Sigmoid colon (tissue), 7 donors: ENCODE measurements at places on chromosomes 1 and 21. TPM values are rescaled to one million over a fixed set of nuclear protein-coding genes. Genes with fewer than 3 reads are reported as not detected.

Gene MROH9
- not detected for polyA plus RNA-seq

Gene WDR64
- polyA plus RNA-seq: 0.09 TPM

Gene PLEKHA6
- polyA plus RNA-seq: 40.5 TPM

Gene C1orf167
- 2.4 TPM for polyA plus RNA-seq

Gene C1orf52
- polyA plus RNA-seq: 13.4 TPM

Gene C1orf174
- 10.8 TPM for polyA plus RNA-seq

Gene THEM5
- polyA plus RNA-seq: not detected

Gene LRRC53
- polyA plus RNA-seq: not detected

Gene DNASE2B
- polyA plus RNA-seq: not detected

Gene FCRL3
- not detected for polyA plus RNA-seq

Gene OXCT2
- 1.5 TPM for polyA plus RNA-seq

Gene LRIF1
- polyA plus RNA-seq: 4.2 TPM

Gene C1orf94
- not detected for polyA plus RNA-seq

Gene DNAJC28
- 2.4 TPM for polyA plus RNA-seq

Gene CYP4X1
- not detected for polyA plus RNA-seq

Gene RBP7
- 10.8 TPM for polyA plus RNA-seq

Gene SDE2
- 9.0 TPM for polyA plus RNA-seq

Gene MPL
- not detected for polyA plus RNA-seq

Gene SERPINC1
- polyA plus RNA-seq: not detected

Gene LPAR3
- 0.60 TPM for polyA plus RNA-seq

Gene NTNG1
- polyA plus RNA-seq: not detected

Gene FOXO6
- not detected for polyA plus RNA-seq

Gene MYOCOS
- not detected for polyA plus RNA-seq

Gene MASP2
- polyA plus RNA-seq: not detected

Gene C1orf185
- not detected for polyA plus RNA-seq

Gene B3GALT2
- polyA plus RNA-seq: 0.47 TPM

Gene ARMH1
- polyA plus RNA-seq: not detected

Gene SH2D2A
- 7.9 TPM for polyA plus RNA-seq
